ENCODE measurements at places on chromosomes 12 and 14.

DNA sequence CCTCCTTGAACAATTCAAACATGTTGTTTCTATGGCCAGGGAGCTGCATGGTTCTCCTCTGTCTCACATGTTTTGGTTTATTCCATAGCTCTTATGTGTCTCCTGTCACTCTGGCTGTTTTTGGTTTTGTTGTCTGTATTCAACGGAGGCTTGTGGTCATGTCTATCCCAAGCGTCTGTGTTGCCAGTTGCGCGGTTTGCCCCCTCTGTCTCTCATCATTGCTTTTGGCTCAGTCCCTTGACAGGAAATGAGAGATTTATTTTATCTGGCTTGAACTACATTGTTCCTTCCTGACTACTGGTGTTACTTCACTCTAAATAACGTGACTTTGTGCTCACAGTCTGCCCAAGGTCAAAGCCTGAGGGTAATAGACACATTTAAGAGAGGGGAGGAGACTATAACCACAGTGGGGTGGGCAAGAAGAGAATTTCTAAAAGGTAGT lies 96.4 kb upstream of the SOX5 start:
- DNase-seq: peak; percentile 33

- DNase-seq: no peak
Observed at GRCh38 chr12:50597200-50598195, 92.7 kb downstream of the DIP2B start.

DNA sequence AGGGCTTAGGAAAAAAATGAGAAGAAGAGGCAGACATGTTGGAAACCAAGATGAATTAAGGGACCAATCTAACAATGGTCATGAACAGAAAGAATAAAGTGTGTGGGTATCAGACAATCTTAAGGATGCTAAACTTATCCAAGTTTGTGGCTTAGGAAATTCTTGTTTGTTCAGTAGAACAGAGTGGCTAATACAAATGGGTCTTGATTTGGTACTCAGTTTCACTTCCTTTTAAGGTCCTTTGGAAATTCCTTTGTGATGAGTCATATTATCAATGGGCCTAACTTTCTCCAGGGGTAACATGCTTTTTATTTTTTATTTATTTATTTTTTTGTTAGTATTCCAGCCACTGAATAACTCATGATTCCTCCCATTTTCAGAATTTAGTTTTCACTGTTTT lies 1154.7 kb upstream of the FLRT2 start:
- no peak for DNase-seq

- DNase-seq: peak; percentile 81
Observed at GRCh38 chr12:4562034-4562657, at the start of gene DYRK4. Gene DYRK4, plus strand, starts transcription at chr12:4562208. Its CDS starts 38 bp downstream, at chr12:4562246.

DNA sequence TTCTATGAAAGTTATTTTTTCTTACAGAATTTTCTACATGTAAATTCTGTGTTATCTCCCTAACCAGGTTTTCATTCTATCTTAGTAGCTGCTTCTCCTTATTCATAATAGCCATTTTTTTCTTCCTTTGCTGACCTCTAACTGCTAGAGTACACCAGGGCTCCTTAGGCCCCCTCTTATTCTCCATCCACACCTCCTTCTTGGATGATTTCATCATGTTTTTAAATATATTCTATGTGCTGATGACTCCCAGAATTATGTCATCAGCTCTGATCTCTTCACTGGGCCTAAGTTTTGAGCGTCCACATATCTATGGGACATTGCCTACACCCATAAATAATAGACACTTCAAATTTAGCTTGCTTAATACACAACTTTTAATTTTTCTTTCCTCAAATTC lies 721.5 kb downstream of the SLC16A7 start:
- DNase-seq: no peak

DNA sequence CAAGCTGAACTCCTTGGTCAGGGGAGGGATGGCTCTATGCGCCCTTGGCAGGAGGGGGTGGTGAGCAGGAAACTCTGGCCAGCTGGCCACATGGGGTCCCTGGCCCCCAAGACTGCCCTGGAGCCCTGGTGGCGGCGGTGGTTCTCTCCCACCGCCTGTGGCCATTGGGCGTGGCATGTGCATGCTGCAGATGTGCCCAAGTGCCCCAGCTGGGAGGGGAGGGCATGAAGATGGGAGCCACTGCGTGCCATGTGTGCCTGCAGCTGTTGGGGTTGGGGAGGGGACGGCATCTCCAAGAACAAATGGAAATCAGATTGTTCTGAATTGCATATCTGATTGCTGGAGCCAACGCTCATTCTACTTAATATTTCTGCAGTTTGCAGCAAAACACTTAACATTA lies 115.7 kb upstream of the IGF1 start:
- DNase-seq: no peak

- no peak for DNase-seq
Observed at GRCh38 chr12:94965982-94966630, 37.4 kb downstream of the NDUFA12 start.

DNA sequence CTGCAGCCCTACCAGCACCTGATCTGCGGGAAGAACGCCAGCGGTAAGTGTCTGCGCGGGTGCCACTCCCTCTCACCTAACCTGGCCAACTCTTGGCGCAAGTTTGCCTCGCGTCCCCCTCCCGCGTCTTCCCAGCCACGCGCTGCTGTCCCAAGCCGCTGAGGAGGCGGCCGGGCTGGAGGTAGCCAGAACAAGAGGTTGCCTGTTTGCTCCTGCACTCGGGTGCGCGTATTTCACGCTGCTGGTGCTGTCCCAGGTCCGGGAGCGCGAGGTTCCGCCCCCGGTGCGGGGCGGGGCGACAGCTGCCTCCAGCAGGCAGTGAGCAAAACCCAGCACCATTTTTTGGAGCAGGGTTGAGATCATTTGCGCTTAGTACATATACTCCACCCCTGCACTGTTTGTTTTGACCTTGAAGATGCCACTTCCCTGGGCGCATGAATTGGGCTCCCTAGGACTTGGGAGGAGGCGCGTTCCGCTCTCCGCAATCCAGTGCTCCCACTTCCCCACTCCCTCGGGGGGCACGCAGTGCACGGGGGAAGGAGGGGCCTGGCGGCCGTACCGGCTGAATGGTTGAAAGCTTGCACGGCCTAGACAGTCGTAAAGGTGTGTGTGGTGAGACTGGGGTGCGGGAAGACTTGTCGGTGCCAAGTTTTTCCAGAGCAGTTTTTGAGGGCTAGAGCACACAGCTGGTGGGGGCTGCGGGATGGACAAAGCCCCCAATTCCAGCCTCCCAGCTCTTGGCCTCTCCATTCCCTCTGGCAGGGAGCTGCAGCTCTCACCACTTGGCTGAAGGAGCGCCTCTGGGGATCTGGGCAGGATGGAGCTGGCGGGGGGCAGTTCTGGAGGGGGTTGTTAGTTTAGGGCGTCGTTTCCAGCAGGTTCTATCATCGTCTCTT lies 226.9 kb upstream of the CRY1 start:
- DNase-seq: peak; percentile 63

DNA sequence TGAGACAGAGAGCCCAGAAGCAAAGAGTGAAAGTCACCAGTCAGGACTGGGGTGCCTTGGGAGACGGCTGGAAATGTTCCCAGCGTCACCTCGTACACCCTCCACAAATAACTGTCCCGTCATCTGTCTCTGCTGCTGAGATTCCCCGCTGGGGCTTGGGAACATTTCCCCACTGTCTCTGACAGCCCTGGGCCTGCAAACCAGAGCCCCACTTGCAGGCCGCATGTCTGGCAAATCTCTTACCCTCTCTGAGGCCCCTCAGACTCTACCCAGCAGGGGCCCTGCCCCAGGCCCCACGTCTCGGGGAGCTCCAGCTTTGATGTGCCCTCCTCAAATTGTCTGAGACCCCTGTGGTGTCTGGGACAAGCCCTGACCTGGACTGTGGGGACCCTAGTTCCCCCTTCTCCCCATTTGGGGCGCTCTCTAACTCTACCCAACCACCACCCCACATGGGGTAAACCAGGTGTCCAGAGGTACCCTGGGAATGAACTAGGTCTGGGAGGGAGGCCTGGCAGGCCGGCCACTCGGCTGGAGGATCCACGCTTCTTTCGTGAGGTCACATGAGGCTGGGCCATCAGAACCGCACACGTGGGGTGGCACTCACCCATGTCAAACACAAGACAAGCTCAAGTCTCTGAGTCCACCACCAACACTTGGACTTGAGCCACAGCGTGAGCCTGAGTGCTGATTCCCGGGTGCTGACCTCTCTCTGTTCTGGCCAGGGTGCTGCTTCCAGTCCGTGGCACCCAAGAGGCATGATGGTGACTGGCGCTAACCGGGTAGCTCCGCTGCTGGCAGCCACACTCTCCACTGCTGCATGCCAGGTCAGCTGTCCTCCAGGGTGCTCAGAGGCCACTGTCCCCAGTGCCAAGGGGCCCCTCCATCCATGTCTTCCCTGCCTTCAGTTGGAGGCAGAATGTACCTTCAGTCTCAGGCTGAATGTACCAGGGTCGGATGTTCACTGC lies 59.8 kb downstream of the DIO3 start:
- DNase-seq: no peak

DNA sequence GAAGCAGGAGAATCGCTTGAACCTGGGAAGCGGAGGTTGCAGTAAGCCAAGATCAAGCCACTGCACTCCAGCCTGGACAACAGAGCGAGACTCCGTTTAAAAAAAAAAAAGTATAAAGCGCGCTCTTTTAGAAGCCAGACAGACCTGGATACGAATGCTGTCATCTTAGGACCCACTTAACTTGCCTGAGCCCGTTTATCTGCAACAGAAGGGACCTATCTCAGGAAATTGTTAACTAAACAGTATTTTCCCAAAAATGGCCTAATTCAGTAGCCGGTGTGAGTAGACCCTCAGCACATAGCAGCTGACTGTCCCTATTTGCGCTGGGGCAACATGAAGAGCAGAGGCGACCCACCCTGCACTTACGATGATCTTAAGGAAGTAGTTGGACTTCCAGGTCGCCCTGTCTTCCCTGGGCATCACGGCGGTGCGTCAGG lies 529 bp downstream of the RPLP0 start:
- no peak for DNase-seq

DNA sequence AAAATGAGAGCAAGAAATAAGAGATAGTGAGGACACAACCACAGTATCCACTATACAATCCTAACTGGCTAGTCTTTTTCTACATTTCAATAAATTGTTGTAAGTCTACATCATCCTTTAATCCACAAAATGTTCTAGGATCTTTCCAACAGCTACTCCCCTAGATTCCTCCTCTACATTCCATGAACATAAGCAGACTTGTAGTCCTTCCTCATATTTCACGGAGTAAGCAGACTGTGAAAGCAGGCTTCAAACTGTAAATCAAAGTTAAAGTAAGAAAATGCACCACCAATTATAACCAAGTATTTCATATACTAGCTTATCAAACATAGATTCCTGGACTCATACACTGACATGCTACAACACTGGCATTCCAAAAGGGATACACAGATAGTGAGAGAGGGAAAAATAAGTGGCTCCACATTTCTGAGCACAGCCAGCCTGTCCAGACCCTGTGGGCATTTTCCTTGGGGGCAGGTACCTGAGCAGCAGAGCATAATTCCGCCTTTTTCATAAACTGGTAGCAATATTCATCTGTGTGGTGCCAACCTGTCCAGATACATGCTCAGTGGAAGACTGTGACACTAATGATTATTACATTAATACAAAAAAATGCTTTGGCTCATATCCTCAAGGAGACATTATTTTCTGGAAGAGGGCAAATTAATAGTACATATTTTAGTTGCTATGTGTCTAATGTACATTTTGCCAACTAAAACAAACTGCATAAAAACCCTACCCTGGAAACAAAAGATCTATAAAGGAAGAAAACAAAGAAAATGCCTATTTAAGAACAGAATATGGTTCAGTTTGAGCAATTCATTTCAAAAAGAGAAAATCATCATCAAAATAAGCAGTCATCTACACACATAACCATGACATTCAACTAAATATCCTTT lies 113.3 kb upstream of the FSCB start:
- DNase-seq: no peak

GRCh38 chr12:131753005-131753404 lies 42.1 kb downstream of the SFSWAP start:
- no peak for DNase-seq

- no peak for DNase-seq
Observed at GRCh38 chr14:54443981-54444380, 2.8 kb upstream of the CNIH1 start.

DNA sequence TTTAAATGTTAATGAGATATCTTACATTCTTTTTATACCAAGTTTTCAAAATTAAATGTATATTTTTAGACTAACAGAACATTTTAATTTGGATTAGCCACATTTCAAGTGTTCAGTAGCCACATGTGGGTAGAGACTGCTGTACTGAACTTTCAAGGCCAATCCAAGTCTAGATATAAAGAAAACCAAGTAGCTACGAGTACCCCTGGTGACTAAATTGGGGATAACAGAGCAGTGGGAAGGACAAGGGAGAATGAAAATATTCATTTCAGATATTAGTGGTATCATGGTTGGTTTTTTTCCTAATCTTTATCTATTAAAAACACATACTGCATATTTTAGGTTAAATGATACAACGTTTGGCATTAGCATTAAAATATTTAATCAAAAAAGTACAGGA lies 69.4 kb upstream of the RHOJ start:
- DNase-seq: no peak

DNA sequence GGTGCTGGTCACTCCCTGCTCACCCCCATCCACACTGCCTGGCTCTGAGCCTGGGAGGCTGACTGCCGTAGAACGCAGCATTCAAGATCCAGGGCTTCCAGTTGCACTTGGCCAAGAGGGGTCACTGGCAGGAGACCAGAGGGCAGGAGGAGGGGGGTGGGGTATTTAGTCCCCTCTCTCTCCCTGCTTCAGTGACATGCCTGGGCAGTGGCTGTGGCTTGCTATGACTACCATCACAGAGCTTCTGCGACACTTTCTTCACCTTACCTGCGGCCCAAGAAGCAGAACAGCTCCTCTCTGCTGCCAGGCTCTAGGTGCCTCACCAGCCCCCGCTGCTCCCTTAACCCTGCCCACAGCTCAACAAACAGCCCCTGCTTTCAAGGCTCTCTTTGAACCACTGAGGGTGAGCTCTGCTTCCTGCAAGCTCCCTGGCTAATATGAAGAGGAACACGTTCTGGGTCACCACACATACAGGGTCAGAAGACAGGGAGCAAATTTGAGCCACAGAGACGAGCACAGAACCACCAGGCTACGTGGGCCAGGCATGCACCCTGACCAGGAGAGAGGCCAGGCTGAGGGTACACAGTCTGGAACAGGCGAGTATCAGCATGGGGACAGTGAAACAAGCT lies 55.7 kb downstream of the ITPK1 start:
- no peak for DNase-seq

GRCh38 chr12:21065845-21066244 lies 65.1 kb upstream of the SLCO1B1 start:
- no peak for DNase-seq

- DNase-seq: no peak
Observed at GRCh38 chr14:26870722-26871617, 273.1 kb upstream of the NOVA1 start.

Data from heart left ventricle (tissue), 16 donors.